ENCODE measurements at places on chromosomes 7 and 10.

- DNase-seq: peak; percentile 62
Observed at GRCh38 chr7:16914771-16915170, 33.0 kb upstream of the AGR3 start.

DNA sequence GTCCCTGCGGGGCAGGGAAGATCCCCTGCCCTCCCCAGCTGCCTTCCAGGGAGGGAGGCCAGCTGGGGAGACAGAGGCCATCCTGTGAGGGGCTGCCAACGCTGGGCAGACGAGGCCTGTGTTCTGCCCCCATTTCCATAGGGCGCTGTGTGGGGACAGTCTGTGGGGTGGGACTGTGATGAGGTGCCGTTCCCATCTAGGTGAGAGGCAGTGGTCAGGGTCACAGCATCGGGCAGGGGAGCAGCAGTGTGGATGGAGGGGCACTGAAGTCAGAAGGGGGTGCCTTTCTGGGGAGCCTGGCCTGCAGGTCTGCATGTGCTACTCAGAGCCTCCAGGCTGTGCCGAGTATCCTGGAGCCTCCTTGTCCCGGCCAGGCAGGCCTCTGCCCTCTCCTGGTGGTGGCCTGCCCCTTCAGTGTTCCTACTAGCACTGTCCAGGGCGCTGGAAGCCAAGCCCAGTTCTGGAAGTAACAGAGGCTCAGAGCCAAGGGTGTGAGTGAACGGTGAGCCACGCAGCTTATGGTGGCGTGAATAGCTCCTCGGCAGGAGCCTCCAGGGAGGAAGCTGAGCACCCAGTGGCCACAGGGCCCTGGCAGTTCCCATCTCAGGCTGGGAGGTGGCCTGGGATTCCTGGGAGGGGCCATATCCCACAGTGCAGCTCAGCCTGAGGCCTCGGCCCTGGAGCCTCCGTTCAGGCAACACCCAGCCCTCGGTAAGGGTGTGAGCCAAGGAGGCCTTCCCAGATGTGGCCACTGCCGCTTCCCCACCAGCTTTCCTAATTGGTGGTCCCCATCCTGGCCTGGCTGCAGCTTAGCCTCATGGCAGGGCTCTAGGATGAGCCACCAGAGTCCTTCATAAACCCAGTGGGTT lies 23.3 kb upstream of the CSGALNACT2 start:
- no peak for DNase-seq

GRCh38 chr10:29257106-29257783 lies 31.6 kb upstream of the LYZL1 start:
- DNase-seq: no peak

DNA sequence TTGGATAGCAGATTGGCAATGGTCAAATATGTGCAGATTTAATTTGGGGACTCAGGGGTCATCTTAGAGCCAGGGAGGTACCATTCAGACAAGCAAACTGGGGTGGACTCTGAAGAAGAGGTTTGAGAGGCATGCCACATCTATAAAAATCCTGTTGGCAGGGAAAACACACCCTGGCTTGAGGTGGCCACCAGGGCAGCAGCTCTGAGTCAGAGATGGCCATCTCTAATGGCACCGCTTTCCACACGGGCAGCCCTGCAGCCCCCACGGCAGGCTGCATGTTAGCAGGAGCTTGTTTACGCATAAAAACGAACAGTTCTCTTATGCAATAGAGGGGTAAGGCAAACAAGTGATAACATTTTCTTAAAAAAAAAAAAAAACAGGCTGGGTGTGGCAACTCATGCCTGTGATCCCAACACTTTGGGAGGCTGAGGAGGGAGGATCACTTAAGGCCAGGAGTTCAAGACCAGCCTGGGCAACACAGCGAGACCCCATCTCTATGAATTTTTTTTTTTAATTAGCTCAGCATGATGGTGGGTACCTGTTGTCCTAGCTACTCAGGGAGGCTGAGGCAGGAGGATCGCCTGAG lies 14.9 kb downstream of the DLG5 start:
- no peak for DNase-seq

DNA sequence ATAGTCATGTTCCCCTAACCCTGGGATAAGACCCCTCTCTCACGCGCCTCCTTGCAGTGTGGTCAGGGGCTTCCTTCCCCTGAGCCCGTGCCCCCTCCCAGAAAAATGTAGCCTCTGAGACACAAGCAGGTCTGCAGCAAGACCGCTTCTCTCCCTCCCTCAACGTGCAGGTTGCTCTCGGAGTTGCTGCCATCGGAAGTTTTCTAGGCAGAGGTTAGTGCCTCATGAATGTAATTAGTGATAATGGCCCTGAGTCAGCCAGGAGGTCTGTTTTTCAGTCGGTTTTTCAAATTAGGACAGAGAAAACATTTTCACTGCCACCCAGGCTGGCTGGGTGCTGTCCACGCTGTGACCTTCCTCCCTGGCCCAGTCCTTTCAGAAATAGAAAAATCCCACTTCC lies 43.2 kb upstream of the PRLHR start:
- no peak for DNase-seq

GRCh38 chr7:40463446-40463845 lies 328.6 kb downstream of the SUGCT start:
- no peak for DNase-seq

DNA sequence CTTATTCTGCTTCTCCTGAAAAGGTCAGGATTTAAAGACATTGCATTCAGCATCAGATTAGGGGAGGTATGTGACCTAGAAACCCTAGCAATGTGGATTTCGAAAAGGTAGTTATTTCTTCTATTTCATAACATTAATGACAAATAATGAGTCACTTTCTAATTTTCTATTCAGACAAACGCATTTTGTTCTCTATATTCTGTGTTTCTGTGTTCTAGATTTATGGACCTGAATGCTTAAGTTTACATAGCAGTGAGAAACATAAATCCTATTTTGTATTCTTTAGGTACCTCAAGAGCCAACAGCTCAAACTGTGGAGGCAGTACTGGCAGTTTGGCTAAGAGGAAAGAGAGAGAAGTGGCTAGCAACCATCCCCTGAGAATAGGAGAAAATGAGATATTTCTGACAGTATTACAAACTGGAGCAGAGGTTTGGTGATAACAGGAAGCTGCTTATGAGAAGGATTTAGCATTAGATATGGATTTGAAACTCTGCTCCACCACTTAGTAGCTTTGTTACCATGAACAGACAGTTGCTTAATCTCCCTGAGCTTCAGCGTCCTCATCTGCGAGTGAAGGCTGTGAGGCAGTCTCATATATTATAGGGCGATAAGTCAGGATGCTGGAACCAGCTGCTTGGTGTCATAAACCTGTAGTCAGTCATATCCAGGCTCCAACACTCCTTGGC lies 28.2 kb downstream of the CDK14 start:
- no peak for DNase-seq

DNA sequence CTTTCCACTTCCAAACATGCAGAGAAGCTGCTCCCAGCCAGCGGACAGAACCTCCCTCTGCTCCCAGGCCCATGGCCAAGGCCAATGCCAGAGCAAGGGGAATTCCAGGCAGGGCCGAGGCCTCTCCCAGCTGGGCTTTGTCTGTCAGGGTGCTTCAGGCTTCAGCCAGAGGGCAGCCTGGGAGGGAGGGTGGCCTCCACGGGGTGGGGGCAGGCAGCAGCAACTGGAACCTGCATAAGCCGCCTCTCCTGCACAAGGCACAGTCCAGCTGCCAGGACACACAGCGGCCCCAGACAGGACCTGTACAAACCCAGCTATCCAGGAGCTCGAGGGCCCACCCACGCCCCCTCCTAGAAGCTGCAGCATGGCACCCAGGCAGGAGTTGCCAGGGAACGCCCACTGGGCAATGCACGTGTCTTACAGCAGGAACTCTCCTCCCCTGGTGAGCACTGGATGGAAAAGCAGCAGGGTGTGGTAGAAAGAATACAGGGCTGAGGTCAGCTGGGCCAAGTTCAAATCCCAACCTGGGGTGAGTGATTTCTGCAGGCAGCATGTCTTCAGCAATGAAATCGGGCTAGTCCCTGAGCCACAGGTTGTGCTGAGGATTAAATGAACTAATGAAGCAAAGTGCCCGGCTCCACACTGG lies 7.6 kb downstream of the FAM53B start:
- no peak for DNase-seq

DNA sequence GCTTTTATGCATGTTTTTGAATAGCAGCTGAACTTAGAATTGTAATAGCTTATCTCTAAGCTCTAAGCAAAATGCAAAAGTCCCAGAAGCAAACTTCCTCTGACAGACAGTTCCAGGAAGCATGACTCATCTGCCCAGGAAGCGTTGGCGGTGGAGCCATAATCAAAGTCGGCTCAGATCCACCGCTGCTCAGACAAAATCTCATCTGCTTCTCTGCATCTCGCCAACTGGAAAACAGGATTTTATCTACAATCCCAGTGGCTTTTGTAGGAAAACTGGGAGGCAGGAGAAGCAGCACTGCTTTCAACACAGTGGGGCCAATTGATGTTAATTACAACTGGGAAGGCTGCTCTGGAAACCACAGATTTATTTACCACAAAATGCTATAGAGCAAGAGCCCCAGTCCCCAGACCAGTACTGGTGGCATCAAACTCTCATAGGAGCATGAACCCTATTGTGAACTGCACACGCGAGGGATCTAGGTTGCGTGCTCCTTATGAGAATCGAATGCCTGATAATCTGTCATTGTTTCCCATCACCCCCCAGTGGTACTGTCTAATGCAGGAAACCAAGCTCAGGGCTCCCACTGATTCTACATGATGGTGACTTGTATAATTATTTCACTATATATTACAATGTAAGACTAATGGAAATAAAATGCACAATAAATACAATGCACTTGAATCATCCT lies 99.9 kb downstream of the CUBN start:
- no peak for DNase-seq

DNA sequence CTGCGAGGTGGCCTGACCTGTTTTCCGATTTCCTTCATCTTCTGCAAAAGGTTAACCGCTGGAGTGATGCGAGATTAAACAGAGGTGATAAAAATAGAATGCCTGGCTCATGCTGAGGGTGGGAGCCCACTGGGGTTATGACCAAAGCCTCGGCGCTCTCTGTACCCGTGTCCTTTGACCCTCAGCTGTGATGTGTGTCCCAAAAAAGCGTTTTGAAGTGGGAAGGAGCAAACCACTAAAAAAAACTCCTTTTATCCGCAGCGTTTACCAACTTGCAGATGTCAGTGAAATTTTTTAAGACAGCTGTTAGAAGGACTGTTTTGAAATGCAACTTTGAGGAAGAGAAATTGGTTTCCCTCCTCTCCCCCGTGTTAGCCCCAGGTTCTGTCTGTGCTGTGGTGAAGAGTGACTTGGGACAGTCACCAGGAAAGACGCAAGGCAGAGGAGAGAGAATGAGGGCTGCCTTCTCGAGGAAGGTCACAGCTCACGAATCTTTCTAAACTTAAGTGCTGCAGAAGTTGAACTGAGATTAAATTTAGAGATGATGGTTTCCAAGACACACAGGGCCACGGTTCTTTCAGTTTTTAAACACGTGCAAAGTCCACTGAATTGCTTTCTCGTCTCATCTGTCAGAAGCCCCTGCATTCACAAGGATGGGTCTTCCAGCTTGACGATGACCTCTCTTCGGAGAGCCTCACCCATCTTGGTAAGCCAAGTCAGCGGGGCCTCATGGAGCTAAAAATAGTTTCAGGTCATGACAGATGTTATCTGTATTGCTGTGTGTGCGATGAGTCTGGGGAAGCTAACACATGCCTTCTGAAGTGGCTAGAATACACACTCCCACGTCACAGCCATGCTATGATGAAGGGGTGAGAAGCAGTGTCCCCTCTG lies 27.6 kb downstream of the AMZ1 start:
- DNase-seq: no peak

DNA sequence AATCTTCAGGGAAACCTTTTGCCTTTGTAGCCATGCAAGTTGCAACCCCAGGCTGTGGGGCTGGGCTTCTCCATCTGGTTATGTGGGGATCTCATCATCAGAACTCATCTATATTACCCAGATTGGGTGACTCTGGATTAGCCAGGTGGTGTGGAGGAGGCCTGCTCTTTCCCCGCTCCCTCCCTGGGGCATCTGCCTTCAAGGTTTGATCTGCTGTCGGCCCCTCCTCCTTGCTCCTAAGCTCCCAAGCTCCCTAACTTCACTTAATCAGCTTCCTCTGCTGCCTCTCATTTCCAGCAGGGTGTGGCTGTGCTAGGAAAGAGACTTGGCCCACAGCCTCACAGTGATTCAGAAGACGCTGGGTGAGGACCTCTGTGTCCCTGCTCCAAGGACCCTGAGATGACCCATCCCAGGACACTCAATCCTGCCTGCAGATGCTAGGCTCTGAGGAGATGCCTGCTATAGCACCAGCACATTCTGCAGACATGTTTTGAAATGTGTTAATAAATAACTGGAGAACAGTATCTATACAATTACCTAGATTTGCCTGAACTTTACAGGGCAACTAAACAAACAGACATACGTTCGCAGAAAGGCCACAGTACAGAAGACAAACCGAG lies 392.1 kb upstream of the PODXL start:
- DNase-seq: no peak

DNA sequence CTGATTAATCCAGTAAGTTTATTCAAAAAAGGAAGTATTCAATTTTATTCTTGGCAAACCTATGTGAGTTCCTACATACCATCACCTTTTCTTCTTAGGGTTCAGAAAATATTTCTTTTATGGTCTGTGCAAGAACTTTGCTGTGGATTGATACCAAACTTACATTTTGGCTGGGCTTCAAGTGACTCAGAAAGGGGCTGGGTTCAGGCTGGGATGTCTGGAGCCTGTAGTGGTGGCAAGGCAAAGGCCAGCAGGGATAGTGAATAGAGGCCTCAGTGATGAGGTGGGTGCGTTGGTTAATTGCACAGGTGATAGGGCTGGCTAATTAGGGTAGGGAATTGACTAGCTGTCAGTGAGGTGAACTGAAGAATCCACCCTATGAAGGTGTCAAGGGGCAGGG lies 40.2 kb upstream of the ATXN7L1 start:
- no peak for DNase-seq

DNA sequence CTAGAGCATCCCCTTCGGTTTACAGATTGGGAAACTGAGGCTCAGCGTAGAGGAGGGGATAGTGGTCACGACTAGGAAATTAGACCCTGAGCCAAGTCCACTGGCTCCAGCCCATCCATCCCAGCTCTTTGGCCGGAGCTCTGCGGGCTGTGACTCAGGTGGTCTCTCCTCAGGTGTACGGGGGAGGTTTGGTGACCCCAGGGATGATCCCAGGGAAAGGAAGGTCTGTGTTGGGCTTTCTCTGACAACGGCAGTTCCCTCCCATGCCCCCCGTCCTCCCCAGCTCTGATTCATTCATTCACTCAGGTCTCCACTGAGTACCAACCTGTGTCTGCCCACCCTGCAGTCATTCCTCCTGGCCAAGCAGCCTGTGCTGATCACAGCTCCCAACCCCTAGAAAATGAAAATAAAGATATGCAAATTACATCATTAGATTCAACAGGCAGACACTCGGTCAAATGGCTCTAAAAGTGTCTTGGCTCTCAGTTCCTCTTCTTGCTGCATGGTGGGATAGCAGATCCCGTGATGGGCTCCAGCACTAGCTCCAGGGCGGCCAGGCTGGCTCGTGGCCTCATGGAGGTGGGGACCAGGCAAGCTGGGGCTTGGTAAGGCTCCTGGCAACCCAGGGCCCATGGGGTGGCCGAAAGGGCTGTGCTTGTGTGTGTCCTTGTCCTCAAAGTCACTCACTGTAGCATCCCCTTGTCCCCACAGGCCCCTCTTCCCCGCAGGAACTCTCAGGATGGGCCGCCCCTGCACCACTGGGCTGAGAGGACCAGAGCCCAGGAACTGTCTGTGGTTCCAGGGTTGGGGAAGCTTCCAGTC lies 37.8 kb downstream of the CLRN3 start:
- DNase-seq: no peak

GRCh38 chr7:28941633-28942032 lies 16.5 kb downstream of the TRIL start:
- no peak for DNase-seq

Data from NCI-H510A treated with DMSO at 0.1 percent for 48 hours (cell line).